Midbrain (tissue), 1 donor: ENCODE measurements at places on chromosomes 12 and 14.

DNA sequence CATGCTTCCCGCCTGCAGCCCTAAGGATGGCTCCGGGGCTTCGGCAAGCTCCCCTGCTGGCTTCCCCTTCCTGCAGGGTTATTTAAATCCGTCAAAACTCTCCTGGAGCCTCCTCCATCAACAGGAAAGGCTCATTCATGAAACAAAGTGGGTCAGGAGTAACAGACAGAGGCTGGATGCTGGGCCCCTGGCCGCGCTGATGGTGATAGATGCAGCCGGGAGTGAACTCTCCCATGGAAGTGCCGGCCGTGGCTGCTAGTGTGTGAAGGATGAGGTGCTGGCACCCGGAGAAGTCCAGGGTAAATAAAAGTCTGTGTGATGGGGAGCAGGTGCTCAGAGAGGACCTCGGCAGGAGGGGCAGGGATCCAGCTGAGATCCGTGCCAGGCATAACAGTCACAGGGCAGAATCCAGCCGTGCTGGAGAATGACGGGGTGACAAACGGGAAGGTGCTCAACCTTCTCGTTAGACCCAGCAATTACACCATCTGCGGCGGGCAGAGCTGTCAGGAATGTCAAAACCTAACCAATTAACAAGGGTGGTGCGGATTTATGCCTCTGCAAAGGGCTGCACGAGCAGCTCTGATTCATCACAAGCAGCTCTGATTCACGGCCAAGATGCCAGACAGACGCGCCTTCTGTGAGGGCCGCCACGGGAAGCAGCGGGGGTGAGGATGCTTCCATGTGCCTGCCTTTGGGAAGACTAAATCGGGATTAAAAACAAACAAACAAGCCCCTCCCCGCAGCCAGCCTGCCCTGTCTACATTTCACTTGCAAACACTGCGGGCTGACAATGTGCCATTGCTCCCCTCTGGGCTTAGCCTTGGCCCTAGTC is 55.6 kb downstream of the SYNE3 start:
- DNase-seq: peak; percentile 51

GRCh38 chr12:122021822-122022392 is at the start of gene BCL7A:
Gene BCL7A (plus strand): TSS chr12:122021884. CDS start chr12:122022092, 208 bp downstream.
- peak; percentile 68 for DNase-seq

DNA sequence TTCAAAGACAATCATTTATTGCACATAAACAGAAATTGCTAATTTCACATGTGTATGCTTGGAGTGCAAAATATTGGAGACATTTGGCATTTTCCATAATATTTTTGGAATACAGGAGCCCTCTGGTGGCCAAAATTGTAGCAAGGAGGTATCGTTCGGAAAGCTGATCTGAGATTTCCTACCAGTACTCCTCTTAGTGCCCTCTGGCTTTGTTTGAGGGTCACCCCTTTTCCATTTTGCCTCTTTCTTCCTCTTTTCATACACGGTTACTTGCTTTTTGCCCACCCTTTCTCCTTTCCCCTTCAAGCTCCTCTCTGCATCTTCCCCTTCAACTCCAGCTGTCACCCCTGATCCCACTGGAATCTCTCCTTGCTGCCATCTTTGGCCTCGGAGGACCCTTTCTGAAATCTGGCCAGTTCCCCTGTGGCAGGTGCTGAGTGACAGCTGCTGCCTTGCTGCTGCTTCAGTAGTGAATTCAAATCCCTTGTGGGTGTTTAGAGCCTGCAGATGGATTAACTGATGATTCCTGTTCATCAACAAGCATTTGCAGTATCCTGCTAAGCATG is 164.6 kb upstream of the PARP11 start:
- peak; percentile 67 for DNase-seq

DNA sequence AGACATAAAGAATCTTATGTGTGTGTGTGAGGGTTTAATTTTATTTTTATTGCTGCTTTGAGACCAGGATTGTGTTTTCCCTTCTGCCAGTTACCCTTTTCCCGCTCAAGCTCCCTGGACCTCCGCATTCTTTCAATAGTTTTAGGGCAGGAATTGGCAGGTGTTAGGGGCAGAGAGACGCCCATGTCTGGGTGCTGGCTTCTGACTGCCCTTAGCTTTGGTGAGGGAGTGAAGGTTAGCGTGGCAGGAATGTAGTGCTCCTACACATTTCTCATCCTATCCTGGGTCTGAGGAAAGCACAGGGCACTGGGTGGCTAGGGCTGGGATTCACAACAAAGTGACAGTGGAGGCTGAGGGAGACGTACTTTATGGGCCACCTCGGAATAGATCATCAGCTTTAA is 428.1 kb downstream of the ZFP36L1 start:
- no peak for DNase-seq

DNA sequence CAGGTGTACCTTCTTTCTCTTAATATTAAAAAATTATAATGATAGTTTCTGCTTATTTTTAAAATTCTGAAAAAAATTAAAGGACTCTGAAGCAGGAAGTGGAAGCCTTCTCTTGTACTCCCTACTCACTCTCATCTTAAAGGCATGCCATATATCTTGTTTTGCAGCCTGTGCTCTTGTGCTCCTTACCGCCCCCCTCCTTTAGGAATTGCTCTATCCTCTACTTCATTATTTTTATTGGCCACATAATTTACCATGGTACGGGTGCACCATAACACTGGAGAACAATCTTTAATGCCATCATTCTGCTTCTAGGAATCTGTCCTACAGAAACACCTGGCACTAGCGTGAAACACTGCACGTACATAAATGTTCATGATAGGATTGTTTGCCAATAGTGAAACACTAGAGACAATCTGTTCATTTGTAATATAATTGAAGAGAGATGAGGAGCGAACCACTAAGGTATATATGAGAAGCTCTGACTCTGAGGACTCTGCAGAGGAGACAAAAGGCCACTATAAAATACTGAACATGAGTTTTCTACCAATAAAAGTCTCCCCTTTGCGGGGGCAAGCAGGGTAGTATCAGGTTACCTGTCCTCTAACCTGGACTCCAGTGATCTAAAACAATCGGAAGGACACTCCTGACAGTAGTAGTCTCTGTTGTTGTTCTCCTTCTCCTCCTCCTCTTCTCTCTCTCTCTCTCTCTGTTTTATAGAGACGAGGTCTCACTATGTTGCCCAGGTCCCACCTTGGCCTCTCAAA is 6.3 kb upstream of the NYNRIN start:
- DNase-seq: no peak

DNA sequence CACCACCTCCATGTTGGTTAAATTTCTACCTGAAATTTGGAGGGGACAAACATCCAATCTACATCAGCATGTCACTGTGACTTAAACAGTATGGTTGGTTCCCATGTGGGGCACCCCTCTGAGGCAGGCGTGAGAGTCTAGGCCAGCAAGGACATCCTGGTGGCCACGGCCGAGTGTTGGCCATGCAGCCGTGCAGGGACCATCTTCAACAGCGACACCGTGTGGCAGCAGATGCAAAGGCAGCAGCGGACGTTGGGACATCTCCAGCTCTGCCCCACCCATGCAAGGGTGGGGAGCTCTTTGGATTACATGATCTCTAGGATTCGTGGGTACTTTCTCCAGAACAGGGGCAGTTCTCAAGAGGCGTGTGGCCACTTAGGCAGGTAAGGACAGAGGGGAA is 49.8 kb downstream of the NOC4L start:
- DNase-seq: no peak

GRCh38 chr12:92404921-92405320 is 259.3 kb upstream of the BTG1 start:
- DNase-seq: no peak
